ENCODE measurements at places on chromosomes 5 and 9.

DNA sequence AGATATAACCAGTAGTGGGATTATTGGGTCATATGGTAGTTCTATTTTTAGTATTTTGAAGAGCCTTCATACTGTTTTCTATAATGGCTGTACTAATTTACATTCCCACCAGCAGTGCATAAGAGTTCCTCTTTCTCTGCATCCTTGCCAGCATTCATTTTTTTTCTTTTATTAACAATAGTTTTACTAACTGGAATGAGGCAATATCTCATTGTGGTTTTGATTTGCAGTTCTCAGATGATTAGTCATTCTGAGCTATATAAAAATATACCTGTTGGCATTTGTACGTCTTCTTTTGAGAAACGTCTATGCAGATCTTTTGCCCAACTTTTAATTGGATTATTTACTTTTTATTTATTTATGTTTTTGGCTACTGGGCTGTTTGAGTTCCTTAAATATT, 1579.3 kb upstream of the CDH6 start:
- DNase-seq = no peak

DNA sequence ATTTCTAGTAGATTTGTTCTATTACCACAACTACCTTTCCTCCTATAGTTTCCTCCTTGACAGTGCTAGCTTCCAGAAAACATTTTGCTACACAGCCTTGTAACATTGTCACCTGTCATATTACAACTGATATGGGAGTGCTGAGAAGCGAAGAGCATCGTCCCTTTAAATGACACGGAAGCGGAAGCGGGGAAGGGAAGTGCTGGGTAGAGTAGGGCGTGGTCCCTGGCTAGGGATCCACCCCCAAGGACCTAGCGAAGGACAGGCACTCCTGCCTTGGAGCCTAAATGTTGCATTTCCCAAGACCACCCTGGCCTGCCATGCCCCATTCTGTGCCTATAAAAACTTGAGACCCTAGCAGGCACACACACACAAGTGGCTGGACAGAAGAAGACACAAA, 57.4 kb upstream of the RANBP6 start:
- peak; percentile 52 for DNase-seq

- DNase-seq = no peak
Observed at GRCh38 chr9:130864541-130864940, 29.5 kb downstream of the ABL1 start.

DNA sequence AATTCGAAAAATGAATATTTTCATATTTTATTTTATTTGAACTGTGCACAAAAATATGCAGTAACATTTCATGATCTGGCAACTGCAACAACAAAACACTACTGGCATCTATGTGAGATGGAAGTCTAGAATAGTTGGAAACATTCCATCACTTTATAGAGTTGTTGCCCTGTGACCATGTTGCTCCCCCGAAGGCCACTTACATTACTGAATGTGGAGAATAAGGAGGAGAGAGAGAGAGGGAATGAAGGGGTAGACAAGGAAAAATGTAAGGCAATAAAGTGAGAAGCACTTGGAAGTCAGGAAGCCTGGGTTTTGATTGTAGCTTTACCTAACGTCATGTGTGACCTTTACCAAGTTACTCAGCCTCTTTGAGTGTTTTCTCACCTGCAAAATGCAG, 437.2 kb upstream of the EDIL3 start:
- no peak for DNase-seq

- DNase-seq = peak; percentile 41
Observed at GRCh38 chr9:121376214-121376830, 6.3 kb upstream of the STOM start.

DNA sequence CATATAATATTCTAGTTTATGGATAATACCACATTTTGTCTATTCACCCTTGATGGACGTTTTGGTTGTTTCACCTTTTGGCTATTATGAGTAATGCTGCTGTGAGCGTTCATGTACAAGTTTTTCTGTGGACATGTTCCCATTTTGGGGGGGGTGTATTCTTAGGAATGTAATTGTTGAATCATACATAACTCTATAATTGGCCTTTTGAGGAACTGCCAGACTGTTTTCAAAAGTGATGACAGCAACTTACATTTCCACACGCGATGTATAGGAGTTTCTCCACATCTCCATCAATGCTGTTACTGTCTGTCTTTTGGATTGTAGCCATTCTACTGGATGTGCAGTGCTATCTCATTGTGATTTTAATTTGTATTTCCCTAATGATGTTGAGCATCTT, 69.8 kb downstream of the SLC46A2 start:
- DNase-seq = peak; percentile 69

DNA sequence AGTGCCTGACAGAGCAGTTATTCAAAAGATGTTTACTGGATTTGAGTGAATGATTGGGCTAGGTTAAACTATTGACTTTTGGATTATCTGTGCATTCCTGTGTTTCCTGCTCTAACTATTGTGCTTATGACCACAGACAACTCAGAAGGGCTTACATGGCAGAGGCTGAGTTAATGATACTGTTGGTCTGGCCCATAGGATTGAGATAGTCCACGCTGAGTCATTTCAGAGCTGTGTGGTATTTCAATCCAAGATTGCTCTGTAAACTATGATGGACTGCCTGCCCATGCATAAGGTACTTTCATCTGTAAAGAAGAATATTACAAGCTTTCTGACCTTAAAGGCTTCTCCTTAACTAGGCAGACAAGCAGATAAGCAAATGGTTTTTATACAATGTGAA, 49.1 kb upstream of the SLIT3 start:
- DNase-seq = no peak

DNA sequence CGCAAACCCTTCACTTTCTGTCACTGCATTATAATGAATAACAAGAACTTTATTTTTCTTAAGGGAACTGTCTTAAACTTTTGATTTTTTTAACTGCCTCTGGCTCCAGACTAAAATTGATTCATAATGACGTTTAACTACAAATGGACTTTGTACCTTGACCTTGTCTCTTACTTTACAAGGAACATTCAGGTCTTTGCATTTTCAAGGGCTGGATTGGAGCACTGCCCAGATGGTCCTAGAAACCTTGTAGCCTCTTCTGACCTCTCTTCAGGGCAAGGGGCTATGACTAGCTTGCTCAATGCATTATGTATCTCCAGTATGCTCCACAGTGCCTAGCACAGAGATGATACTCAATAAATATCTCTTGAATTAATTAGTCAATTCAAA, 612.6 kb upstream of the CLINT1 start:
- DNase-seq = no peak

GRCh38 chr5:112635771-112636731, 101.6 kb upstream of the APC start:
- DNase-seq = no peak

- no peak for DNase-seq
Observed at GRCh38 chr9:18045326-18045725, 428.6 kb upstream of the ADAMTSL1 start.

GRCh38 chr5:76547891-76548524, 75.2 kb downstream of the F2RL2 start:
- DNase-seq = peak; percentile 30

- DNase-seq = peak; percentile 58
Observed at GRCh38 chr5:67262206-67262605, 65.6 kb upstream of the CD180 start.

DNA sequence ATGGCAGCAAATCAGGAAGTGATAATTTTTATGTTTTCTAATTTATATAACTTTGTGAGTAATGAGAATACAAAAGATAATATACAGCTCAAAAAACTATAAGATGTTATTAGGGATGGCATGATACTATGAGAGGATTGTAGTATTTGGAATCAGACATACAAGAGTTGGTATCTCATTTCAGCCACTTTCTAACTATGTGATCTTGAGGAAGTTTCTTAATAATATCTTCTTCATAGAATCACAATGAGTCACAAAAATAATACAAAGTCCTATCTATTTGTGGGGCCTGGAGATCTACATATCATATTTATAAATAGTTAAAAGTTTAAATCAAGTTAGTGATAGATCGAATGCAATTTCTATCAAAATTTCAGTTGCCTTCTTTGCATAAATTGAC, 23.7 kb upstream of the TMED7 start:
- no peak for DNase-seq

DNA sequence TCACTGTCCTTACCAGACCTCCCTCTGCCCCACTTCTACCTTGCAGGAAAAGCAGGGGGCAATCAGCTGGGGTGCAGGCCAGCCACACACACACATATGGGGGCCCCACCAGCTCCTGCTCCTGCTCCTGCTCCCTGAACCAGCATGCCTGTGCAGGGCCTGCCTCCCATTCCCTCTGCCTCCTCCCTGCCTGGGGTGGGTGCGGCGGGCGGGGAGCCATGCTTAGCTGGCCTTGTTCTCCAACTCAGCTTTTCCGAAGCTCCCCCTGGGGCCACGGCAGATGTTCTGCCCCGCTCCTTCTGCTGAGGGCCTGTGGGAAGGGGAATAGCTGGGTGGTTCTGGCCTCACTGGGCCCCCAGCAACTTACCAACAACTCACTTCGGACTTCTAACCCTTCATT, 89.8 kb downstream of the ZNF354C start:
- DNase-seq = no peak

DNA sequence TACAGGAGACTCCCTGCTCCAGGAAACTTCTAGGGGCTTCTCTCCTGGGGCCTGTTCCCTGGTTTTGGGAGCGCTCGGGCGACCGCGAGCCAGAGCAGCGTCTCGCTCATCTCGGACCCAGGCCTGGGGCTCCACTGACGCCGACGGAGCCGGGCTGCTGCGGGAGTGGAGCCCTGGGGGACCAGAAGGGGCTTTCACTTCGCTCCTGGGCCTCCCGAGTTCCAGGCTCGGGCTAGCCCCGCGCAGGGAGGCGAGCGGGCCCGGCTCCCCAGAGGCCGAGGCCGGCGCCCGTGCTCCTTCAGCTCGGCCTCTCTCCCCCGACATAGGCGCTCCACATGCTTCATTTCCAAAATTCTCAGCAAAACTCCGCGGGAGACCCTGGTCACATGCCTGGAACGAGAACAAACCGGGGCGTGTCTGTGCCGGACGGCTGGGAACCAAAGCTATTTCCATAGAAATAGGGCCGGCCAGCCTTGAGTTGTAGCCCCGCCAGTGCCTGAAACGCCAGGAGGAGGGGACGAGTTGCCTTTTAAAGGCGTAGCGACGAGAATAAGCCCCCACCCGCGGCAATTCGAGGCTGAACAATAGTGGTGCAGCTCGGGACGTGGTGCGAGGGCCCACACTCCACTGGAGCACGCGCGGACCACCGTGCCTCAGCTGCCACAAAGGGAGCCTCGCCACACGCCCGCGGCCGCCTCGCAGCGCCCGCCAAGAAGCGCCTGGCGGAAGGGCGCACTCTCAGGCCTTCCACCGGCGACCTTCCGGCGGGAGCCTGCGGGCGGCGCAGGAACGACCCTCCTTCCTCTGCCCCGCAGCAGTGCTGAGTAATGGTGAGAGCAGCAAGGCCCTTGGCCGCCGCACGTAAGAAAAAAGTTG, 1.1 kb upstream of the G3BP1 start:
- peak; percentile 39 for DNase-seq

GRCh38 chr5:1806974-1807373, 5.8 kb downstream of the NDUFS6 start:
- DNase-seq = no peak

- no peak for DNase-seq
Observed at GRCh38 chr9:13034694-13035002, 244.8 kb downstream of the MPDZ start.

GRCh38 chr5:35430381-35431162, 187.1 kb upstream of the SPEF2 start:
- DNase-seq = peak; percentile 38

DNA sequence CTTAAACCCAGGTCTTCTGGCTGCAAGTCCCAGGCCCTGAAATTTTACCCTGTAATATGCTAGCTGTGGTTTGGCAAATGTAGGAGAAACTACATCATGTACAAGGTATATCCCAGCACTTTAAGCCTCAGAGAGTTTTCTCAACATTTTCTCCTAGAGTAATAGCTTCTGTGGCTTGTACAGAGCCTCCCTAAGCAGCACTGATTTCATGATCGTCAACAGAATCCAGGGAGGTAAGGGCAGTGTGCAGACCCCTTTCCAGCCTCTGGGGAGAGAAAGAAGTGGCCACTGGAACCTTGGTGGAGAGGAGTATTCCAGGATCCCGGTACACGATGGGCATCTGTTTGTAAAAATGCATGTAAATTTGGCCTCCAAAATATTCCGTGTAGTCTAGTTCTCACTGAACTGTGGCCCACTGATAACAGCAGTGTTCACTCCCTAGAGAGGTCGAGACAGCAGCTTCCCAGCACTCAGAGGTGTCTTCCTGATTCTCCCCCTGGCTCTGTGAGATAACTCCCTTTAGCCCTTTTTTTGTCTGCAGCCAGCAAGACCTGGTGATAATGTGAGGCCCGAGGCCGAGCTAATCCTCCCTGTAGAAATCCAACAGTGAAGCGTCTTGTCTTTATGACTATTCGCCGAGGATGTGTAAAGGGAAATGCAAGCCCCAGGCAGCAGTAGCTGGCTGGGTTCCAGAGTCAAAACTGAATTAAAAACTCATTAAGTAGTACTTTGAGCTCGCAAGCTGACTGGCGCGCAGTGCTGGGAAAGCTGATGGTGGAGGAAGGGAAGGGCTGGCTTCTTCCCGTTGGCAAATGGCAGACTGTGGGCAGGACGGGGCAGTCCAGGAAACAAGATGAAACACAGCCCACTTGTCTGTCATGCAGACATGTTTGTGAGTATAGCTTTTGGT, 59.0 kb downstream of the MAP1B start:
- no peak for DNase-seq

DNA sequence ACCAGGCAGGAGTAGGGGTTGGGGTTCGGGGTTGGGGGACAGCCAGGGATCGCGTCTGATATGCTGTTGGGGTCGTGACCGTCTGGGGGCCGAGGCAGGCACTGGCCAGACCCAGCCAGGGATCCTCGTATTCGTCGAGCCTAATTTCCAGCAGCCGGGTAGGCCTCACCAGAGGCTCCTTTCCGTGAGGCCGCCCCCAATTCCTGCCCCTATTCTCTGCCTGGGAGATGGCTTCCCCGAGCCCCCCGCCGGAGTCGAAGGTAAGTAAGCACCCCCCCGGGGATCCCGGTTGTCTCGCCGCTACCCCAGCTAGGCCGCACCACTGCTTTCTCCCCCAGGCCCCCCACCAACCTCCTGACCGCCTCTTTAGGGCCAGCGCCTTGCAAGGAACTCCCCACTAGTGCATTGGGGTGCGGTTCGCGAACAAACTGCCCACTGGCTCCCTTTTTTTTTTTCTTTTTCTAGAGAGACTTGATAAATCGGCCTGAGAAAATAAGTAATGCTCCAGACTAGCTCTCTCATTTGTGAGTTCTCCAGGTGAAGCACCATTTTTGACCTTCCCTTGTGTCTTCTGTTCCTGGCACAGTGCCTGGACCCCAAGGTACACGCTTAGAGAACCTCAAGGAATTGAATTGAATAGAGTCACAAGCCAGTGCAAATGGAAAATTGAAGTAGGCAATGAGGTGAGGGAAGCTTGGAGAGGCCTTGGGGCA, 435 bp downstream of the ZNF189 start:
- no peak for DNase-seq

All from inflammatory macrophage treated with lipopolysaccharide for 4 hours (primary cell).